Activated CD4-positive, alpha-beta T cell treated with anti-CD3 and anti-CD28 coated beads for 36 hours (primary cell): ENCODE measurements at places on chromosomes 7 and 10. TPM values are rescaled to one million over a fixed set of nuclear protein-coding genes. Genes with fewer than 3 reads are reported as not detected.

Gene SH2D4B
- total RNA-seq, result not detected

DNA sequence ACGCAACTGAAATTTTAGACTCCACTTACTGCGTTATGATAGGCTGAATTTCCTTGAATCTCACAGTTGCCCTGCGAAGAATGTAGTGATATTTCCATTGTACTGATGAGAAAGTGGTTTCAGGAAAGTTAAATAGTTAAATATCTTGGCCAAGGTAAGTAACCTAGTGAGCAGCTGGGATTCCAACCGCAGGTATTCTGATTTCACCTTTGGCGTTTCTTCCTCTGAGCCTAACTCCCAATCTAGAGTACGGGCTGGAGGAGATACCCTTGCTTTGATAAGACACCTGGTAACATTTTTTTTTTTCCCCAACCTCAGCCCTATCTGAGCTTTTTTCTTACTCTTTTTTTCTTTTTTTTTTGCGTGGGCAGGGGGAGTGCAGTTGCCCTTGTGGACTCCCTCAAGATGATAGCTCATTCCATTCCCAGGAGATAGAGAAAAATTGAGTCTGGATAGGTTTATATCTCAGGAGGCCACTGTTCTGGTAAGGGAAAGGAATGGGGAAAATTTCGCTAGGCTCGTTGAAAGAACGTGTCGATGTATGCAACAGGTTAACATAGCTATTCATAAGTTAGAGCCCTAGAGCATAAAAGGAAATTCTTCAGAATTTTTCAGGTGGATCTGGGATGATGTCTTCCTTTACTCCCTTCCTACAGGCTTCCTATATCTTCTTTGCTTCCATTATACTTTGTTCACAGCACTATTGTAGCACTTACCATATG lies 3.1 kb upstream of the TAS2R38 start:
- no peak for DNase-seq

GRCh38 chr10:1589257-1589656 lies 148.1 kb downstream of the ADARB2 start:
- DNase-seq, result no peak

- no peak for DNase-seq
Observed at GRCh38 chr7:21051865-21052264, 265.2 kb upstream of the SP8 start.

DNA sequence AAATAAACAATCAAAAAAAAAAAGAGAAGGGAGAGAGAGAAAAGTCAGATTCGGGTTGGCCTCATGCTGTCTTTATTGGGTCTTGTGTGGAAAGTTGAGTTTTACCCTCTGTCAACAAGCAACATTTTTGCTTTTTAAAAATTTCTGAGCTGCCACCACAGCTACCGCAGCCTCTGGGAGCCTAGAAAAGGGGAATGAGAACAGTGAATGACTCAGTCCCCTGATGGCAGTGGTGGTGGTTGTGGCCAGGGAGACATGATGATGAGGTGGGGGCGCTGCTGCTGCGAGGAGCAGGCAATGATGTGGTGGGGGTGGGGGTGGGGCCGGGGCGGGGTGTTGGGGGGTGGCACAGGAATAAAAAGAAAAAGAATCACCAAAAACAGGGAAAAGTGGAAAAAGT lies 20.0 kb upstream of the CREB3L2 start:
- no peak for DNase-seq

- DNase-seq, result no peak
Observed at GRCh38 chr10:17915181-17915580, 36.5 kb upstream of the SLC39A12 start.

- no peak for DNase-seq
Observed at GRCh38 chr7:157528785-157529341, 192.1 kb downstream of the DNAJB6 start.

GRCh38 chr10:33193701-33194521 lies 140.6 kb downstream of the NRP1 start:
- no peak for DNase-seq

DNA sequence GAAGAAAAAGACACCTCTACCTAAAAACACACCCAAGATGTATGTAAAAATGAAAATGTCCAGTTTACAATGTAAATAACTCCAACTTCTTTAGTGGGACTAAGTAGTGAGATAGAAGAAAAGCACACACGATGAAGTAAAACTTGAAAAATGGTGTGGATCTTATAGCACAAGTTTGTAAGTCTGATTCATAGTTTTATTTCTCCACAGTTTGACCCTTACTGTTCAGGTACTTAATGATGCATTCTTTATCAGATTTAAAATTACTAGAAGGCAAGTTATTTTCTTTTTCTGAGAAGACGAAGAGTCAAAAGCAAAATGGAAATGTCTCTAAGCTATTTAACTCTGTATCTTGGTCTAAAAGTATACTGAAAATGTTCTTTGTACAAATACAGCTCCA lies 6.1 kb downstream of the NAMPT start:
- DNase-seq, result no peak

GRCh38 chr7:53624356-53624755 lies 588.9 kb downstream of the POM121L12 start:
- DNase-seq, result no peak

Gene CRHR2
- not detected for total RNA-seq

Gene ITPRID1
- total RNA-seq, result not detected

GRCh38 chr7:137110091-137110509 lies 233.4 kb downstream of the PTN start:
- DNase-seq, result no peak

DNA sequence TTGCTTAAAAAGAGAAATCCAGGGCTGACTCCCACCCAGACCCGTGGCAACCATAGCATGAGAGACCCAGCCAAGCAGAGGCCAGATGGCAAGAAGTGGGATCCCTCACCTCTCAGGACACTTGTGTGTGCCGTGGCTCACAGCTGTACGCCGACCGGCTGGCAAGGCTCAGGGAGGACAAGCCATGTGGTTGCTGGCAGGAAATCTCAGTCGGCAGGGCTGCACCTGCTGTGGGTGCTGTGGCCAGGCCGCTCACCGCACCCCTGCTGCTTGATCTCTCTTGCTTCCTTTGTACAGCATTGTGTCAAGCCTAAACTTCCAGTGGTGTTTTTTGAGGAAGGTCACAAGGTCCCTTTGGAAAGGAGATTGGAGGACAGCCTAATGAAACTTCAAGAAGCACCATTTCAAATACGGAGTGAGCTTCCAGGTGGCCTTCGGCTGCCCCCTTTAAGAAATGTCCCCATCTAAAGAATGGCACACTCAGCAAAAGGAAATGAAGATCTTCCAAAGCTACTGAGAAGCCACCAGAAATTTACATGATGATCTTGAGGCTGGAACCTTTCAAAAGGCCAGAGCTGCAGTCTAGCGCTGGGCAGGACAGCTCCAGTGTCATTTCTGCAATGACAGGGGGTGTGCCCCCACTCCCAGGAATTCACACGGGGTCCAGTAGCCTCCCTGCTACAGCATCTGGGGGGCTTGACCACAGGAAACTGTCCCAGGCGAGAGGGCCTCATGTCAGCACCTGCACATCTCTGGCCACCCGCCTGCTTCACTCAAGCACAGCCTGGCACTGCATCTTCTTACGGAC lies 409.0 kb upstream of the MGMT start:
- peak; percentile 62 for DNase-seq

DNA sequence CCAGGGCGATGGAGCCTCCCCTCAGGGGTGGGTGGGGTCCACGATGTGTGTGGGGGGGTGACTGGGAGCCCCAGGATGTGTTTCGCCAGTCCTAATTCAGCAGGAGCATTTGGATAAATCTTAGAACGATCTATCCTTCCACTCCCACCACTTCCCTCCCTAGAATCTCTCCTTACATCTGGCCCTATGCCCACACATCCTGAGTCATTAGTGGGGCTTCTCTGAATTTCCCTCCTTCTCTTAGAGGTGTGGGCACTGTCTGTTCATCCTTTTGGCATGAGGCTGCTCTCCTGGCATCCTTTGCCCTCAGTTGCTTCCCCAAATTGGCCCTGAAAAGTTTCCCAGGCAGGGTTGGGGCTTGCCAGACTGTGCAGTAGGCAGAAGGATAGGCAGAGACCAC lies 1.6 kb downstream of the GHRHR start:
- no peak for DNase-seq

Gene PPP1R9A
- not detected for total RNA-seq

DNA sequence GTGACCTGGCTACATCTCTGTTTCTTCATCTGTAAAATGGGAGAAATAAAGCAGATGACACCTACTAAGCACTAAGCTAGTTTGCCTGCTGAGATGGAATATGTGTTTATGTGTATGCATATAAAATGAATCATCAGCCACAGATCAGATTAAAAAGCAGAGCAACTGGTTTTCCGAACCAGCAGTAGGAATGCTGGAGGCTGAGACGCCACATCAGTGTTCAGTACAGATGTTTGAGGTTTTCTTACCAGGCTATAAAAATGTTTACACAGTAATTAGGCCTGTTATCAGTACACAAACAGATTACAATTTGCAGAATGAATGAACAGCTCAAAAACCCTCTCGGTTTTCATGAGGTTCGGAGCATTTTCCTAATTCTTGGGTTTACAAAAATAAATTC lies 85.8 kb downstream of the CALN1 start:
- DNase-seq, result no peak

GRCh38 chr7:29239638-29240037 lies 45.1 kb downstream of the CHN2 start:
- DNase-seq, result peak; percentile 49

- DNase-seq, result no peak
Observed at GRCh38 chr10:72932259-72933015, 22.2 kb downstream of the PLA2G12B start.

- peak; percentile 87 for DNase-seq
Observed at GRCh38 chr10:110353244-110354119, 48.8 kb upstream of the SMNDC1 start.

Gene UCN3
- not detected for total RNA-seq

DNA sequence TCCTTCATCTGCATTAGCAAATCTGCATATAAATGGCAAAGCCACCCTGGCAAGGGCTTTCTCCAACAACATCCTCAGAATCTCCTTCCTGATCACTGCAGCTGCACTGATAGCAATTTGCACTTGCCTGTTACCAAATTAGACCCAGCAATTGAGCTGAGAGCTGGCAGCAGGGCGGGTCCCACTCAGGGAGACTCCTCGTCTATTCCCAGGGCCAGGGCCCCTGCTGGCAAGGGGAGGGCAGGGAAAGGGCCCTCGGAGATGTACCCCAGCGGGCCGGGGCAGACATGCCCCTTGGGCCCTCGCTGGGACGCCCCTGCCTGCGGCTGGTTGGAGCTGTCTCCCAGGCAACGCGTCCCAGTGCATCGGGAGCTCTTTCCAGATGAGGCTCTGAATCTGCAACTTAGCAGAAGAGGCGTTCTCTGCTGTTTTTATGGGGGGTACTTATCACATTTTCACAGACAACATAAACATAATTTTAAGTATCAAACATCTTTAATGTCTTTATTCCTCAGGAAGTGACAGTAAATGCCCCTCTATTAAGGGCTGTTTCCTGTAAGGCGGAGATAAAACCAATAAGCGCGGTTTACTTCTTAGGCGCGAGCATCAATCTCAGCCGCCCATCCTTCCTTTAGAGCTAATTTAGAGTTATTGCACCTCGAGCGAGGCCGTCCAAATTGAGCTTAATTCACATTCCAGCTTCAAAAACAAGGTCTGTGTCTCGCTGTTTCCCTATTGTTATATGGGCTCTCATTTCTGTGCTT lies 249.0 kb upstream of the PPP2R2D start:
- DNase-seq, result no peak
